ENCODE measurements at places on chromosomes 4 and X.

GRCh38 chrX:74579597-74580198, 34.7 kb downstream of the RLIM start:
- no peak for DNase-seq

GRCh38 chr4:150973626-150974251, 41.3 kb downstream of the LRBA start:
- DNase-seq: no peak

DNA sequence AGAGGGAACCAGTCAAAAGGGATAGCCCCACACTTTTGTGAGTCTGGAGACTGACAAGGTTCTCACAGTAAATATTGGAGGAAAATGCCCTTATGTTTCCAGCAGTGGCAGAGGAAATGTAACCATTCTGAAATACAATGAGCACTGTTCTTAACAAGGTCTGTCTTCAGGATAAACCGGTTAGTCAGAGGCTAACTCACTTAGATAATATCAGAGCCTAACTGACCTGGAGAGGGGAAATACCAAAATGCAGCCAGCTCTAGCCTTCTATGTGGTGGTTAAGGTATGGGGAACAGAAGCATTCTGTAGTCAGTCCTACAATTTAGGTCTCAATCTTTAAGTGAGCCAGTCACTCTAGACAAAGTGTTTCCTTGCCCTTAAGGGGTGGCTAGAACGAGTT, 70.8 kb downstream of the TBCK start:
- DNase-seq: no peak

DNA sequence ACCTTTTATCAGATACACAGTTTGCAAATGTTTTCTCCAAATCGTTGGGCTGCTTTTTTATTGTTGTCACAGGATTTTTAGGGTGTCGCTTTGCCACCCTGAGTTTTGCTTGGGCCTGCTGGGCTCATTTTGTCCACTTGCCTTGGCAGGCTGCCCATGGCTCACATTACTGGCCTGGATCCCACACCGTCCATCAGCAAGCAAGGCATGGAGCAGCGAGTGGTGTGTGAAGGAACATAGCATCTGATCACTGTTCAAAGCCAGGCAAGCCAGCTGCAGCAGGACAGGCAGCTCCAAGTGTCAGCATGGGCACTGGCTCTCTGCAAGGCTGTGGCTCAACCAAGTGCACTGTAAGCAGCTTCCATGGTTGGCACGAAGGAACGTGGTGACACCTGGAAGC, 261.4 kb upstream of the TECRL start:
- no peak for DNase-seq

DNA sequence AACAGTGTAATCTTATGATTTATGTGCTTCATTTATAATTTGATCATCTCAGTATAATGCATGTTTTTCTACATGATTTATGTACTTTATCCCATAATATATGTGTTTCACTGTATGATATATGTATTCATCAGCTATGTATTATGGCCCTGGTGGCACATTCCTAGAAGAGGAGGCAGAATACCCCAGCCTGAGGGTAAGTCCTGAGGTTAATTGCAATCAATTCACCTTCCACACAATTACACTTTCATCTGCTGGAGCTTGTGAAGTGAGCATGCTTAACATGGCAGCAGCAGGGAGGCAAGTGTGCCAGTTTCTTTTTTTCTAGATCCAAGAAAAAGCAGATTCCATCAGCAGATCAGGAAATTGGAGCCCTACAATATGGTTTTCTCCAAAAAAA, 81.2 kb downstream of the CXXC4 start:
- no peak for DNase-seq

GRCh38 chr4:120672558-120673147, 249.9 kb downstream of the PRDM5 start:
- DNase-seq: no peak

DNA sequence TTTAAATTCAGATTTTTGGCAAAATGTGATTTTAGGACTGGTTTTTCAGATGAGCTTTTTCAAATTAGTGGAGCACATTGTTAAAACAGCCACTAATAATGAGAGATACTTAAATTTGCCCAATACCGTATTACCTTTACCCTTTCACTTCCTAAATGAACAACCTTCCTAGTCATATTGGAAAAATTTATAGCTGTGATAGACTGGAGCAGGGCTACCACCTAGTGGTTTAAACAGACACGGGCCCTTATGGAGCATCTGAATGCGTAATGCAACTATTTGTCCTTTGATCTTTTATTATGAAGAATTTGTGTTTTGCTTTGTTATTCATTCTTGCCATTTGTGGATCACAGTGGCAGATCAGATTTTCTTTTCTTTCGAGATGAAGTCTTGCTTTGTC, 72.7 kb downstream of the KDM6A start:
- peak; percentile 1 for DNase-seq

- no peak for DNase-seq
These were observed 37.7 kb downstream of the ETDC start for GRCh38 chrX:135346975-135347374.

DNA sequence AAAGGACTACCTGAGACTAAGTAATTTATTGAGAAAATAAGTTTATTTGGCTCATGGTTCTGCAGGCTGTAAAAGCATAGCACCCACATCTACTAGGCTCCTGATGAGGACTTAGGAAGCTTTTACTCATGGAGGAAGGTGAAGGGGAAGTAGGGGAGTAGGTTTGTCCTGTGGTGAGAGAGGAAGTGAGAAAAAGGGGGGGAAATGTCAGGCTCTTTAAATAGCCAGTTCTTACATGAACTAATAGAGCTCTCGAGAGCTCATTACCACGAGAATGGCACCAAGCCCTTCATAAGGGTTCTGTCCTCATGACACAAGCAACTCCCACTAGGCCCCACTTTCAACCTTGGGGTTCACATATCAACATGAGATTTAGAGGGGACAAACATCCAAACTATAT, 125.5 kb upstream of the NRK start:
- no peak for DNase-seq

DNA sequence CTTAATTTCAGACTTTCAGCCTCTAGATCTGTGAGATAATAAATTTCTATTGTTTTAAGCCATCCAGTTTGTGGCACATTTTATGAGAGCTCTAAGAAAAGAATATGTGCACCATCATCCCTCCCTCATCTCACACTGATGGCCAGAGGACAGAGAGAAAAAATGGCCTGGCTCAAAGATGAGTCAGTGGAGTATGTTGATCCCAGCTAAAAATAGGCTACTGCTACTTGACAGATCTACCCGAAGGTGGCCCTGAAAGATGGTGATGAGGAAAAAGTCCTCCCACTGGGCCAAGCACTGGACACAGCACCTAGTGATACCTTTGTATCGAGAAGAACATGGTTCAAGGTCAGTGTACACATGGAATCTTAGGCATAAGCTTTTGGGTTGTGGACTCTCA, 38.2 kb upstream of the DCTD start:
- DNase-seq: no peak

DNA sequence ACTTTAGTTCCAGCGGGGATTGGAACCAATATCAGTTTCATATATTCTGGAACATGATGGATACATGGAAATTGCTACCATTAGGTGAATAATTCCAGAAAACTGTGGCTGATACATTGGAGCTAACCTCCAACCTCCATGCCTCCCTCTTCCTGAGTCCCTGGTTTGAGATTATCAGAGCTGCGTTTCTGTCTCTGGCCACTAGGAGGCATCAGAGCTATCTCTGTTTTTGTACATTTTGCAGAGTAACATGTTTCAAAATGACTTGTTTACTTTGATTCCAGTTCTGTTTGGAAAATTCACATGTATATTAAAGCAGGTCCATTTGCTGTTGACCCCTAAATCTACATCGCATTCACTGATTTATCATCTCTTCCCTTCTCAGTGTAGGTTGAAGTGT, 2.4 kb upstream of the RAB40AL start:
- peak; percentile 30 for DNase-seq

- no peak for DNase-seq
These were observed 336.1 kb upstream of the BOD1L1 start for GRCh38 chr4:13963601-13964000.

DNA sequence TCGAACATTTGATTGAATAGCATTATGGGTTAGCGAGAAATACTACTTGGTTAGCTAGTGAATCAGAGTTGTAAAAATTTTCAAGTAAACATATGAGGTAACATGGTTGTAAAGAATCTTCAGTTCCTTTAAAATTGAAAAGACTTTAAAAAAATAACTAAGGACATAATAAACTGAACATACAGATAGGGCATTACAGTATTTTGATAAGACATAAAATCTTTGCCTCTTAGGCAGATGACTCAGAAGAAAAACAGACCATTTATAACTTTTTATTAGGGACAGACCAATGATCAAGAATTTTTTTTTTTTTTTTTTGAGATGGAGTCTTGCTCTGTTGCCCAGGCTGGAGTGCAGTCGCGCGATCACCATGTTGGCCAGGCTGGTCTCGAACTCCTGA, 43.1 kb downstream of the PNMA5 start:
- DNase-seq: no peak

GRCh38 chr4:32192363-32192762, 1472.2 kb downstream of the PCDH7 start:
- no peak for DNase-seq

- no peak for DNase-seq
These were observed 142.1 kb downstream of the PDGFRA start for GRCh38 chr4:54371173-54371572.

- no peak for DNase-seq
These were observed 115.6 kb upstream of the NKX1-1 start for GRCh38 chr4:1521821-1522361.

- no peak for DNase-seq
These were observed 232.9 kb upstream of the GIMD1 start for GRCh38 chr4:106601519-106601918.

DNA sequence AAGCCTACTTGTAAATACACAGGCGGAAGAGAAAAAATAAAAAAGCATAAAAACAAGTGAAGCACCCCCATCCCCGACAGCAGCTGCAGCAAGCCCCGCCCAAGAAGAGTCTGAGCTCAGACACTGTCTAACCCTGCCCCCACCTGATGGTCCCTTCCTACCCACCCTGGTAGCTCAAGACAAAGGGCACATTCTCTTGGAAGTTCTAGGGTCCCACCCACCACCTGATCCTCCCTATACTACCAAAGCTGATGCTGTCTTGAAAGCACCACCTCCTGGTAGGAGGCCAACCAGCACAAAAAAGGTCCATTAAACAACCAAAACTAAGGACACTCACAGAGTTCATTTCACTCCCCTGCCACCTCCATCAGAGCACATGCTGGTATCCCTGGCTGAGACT, 308.2 kb downstream of the KLHL13 start:
- no peak for DNase-seq

DNA sequence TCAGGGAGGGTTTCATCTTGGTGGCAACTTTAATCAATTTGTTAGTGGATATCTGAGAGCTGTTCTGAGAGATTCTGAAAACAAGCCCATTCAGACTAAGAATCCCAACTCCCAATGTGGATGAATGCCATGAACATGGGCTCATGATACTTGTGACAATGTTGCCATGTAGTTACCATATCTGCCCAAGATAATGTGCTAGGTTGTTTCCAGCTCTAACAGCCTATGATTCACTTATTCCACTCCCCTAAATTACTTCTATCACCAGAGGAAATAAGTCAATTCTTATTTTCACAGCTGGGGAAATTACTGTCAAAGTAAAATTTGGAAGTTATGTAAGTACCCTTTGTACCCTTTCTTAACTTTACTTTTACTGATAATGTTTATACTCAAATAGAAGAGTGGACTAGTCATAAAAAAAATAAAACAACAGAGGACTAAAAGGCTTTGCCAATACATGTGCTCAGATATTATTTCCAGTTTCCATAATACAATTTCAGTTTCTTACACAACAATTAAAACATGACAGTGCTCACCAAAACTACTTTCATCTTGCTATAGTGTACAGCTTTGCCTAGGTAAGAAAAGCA, 1101.7 kb upstream of the INTU start:
- no peak for DNase-seq

DNA sequence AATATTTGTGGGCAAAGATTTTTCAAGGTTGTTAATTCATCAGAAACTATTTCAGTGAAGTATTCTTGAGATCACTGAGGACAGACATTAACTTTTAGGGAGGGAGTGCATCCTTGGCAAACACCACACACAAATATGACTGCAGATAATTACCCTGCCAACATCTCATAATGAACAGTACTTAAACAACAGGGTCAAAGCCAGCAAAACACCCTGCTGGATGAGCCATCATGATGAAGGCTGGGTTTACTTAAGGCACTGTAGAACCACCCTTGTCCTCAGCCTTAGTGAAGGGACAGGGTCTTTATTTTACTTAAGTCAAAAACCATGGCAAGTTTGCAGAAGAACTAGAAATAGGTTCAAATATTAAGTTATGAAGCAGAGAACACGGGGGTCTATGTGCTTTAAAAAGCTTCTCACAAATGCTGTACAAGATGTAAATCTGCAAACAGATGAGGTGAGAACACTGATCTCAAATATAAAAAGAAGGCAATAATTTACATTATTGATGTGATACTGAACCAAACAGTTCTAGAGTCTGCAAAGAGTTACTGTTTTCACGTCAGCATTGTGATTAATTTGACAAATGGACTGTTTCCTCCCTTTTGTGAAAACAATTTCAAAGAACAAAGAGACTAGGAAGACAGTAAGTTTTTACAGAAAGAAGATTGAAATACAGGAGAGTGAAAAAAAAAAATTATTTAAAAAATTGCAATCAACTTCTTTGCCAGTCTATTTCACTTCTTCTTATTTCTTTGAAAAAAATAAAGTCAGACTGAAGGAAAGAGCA, 28.2 kb downstream of the TAPT1 start:
- no peak for DNase-seq

GRCh38 chrX:41779941-41780340, 56.0 kb downstream of the GPR82 start:
- no peak for DNase-seq

GRCh38 chr4:85457752-85458467, 17.0 kb upstream of the ARHGAP24 start:
- no peak for DNase-seq

- DNase-seq: no peak
These were observed 7.8 kb downstream of the LARP1B start for GRCh38 chr4:128068918-128069317.

- DNase-seq: no peak
These were observed 23.0 kb upstream of the UBA6 start for GRCh38 chr4:67723949-67724348.

- DNase-seq: no peak
These were observed 239.4 kb downstream of the LDB2 start for GRCh38 chr4:16659079-16659478.

GRCh38 chrX:130778773-130779172, 124.2 kb downstream of the ENOX2 start:
- DNase-seq: no peak

DNA sequence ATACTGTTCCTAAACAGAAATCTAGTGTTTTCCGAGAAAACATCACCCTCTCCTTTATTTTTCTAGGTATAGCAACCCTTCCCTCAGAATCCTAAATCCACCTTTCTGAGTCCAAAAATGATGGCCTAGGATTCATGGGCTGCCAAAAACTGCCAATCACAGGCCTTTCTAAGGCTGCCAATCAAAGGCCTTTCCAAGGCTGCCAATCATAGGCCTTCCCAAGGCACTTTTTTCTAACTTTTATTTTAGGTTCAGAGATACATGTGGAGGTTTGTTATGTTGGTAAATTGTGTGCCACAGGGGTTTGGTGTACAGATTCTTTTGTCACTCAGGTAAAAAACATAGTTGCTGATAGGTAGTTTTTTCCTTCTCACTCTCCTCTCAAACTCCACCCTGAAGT, 673.7 kb downstream of the FAT4 start:
- no peak for DNase-seq

Measured in activated CD4-positive, alpha-beta T cell treated with anti-CD3 and anti-CD28 coated beads for 4 hours (primary cell).